ENCODE measurements at places on chromosomes 16 and 17.

DNA sequence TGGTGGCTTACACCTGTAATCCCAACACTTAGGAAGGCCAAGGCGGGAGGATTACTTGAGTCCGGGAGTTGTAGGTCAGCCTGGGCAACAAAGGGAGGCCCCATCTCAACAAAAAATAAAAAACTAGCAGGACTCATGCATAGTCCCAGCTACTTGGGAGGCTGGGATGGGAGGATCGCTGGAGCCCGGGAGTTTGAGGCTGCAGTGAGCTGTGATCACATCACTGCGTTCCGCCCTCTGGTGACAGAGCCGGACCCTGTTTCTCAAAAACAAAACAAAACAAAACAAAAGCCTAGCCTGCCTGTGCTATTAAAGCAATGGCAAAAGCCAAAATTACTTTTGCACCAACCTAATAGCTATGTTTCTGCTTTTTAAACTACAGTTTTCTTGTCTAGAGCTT lies 1.5 kb downstream of the FCSK start:
- DNase-seq: no peak

- no peak for DNase-seq
Measured at GRCh38 chr17:62895320-62896301, 70.4 kb upstream of the TANC2 start.

DNA sequence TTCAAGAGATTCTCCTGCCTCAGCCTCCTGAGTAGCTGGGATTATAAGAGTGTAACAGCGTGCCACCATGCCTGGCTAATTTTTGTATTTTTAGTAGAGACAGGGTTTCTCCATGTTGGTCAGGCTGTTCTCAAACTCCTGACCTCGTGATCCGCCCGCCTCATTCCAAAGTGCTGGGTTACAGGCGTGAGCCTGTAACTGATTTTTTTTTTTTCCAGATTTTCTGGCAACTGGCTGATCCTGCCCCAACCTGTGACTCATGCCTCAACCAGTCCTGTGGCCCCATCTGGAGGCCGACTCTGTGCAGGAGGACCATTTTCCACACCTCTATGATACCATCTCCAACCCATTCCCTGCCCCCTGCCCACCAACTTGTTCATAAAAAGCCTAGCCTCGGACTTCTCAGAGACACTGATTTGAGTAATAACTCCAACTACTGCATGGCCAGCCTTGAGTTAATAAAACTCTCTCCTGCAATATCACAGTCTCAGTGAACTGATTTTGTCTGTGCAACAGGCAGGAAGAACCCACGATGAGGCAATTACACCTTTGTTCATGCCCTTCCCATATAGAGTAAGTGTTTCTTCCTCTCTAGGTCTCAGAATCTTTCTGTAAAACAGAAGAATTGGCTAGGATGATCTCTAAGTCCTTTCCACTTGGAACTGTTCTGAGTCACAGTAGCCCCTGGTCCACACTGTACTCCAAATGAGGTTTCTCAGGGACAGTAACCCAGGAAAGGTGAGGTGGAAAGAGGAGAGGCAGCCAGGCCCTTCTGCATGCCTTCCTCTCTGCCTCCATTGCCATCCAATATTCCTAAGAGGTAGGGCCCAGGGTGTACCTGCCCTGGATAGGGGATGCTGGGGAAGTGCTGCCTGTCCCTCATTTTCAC lies 8.8 kb upstream of the CNOT1 start:
- DNase-seq: peak; percentile 84

- DNase-seq: peak; percentile 63
Measured at GRCh38 chr17:65261682-65262636, 124.8 kb downstream of the RGS9 start.

DNA sequence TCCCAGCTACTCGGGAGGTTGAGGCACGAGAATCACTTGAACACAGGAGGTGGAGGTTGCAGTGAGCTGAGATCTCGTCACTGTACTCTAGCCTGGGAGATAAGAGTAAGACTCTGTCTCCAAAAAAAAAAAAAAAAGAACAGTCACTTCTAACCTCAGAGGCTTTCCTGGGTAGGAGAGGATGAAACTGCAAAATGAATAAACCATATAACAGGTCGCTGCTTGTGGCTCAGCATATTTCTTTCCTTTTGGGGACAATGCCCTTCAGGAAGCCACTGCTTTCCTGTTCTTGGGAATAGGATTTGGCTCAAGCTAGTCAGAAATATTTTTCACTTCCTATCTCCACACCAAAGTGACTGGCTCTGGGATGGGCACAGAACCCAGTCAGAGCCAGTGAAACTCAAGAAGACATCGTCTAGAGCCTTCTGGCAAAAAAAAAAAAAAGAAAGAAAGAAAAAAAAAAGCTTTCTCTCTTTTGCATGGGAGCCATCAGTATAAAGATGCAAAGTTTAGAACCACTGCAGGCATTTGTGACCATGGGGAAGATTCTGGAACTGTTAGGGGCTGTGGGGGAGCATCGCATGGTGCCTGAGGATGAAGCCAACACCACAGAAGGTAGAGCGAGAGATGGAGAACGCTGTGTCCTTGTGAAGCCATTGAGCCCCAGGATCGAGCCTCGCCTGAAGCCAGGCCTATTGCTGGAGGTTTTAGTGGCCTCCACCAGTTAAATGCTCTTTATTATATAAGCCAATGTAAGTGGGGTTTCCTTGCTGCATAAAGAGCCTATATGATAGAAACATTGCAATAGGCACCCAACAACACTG lies 71.8 kb upstream of the MRTFB start:
- no peak for DNase-seq

DNA sequence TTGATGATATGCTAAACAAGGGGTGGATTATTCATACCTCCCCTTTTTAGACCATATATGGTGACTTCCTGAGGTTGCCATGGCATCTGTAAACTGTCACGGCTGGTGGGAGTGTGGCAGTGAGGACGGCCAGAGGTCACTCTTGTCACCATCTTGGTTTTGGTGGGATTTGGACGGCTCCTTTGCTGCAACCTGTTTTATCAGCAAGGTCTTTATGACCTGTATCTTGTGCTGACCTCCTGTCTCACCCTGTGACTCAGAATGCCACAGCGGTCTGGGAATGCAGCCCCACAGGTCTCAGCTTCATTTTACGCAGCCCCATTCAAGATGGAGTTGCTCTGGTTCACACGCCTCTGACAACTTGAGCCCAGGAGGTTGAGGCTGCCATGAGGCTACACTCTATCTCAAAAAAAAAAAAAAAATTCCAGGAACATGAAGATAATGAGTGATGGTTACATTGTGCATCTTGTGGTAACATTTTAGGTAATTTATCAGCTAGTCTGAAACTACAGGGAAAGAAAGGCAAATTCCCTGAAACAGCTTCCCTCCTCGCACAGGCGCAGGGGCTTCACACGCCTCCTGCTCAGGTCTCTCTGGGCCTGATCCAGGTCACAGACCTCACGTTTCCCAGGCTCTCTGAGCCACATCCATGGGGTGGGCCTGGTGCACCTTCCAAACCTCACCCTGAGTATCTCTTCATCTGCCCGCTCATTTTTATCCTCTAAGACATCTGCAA lies 15.3 kb upstream of the UBE2I start:
- DNase-seq: no peak

DNA sequence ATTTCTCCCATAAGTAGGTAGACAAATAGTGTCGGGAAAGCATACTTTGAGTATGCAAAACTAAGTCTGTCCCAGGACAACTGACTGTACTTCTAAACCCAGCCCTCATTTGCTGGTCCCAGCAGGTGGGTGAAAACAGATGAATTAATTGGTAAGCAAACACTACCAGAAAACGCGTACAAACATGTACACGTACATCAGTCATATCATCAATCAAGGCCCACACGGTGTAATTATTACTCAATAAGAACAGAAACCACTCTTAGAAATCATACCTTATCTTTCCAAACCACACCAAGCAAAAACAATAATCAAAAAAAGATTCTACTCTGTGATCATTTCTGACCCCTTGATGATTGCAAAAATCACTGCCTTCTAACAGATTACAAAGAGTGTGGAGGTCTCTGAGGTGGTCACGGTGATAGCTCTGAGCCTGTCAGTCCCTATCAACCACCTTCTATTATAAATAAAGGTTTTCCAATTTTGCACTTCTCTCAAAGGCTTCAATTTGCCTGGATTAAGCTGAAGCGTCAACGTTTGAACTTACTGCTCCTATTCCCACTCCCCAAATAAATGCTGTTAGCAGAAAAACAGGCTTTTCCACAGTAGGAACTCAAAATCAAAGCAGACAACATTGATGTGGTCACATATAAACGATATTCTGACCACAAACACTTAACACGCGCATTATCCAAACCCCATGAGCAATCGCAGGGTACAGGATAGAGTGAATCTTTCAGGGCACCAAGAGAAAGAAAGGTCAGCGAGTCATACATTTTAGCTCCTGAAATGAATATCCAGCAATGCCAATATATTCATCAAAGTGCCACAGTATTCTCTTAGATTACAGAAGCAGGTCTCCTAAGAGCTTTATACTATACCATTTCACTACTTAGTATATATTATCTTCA lies 211.9 kb downstream of the STX8 start:
- peak; percentile 31 for DNase-seq

- no peak for DNase-seq
Measured at GRCh38 chr17:4573669-4574068, 10.7 kb upstream of the SMTNL2 start.

- peak; percentile 36 for DNase-seq
Measured at GRCh38 chr16:68364561-68364998, 53.8 kb downstream of the PRMT7 start.

- DNase-seq: no peak
Measured at GRCh38 chr17:16083223-16083622, 83.6 kb downstream of the TTC19 start.

GRCh38 chr17:69434164-69434579 lies 19.7 kb downstream of the MAP2K6 start:
- DNase-seq: peak; percentile 57

GRCh38 chr16:81635063-81635937 lies 143.8 kb upstream of the PLCG2 start:
- no peak for DNase-seq

DNA sequence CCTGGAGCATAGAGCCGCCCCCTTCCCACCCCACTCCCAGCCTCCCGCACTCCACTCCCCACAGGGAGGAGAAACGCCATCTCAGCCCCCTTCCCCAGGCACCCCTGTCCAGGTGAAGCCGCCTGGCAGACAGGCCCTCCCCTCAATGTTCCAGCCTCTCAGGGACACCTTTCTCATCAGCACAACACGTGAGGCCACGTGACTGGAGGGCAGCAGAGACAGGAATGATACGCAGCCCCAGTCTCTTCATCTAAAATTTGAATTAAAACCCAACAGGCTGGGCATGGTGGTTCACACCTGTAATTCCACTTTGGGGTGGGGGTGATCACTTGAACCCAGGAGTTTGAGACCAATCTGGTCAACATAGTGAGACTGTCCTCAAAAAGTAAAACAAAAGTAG lies 20.2 kb upstream of the AATK start:
- DNase-seq: no peak

- DNase-seq: peak; percentile 22
Measured at GRCh38 chr17:41504246-41504977, 1.0 kb downstream of the KRT13 start.
